ENCODE measurements at places on chromosomes 2 and 18.
A peak's percentile ranks its signal among the peaks of the same experiment; 100 is the strongest.

DNA sequence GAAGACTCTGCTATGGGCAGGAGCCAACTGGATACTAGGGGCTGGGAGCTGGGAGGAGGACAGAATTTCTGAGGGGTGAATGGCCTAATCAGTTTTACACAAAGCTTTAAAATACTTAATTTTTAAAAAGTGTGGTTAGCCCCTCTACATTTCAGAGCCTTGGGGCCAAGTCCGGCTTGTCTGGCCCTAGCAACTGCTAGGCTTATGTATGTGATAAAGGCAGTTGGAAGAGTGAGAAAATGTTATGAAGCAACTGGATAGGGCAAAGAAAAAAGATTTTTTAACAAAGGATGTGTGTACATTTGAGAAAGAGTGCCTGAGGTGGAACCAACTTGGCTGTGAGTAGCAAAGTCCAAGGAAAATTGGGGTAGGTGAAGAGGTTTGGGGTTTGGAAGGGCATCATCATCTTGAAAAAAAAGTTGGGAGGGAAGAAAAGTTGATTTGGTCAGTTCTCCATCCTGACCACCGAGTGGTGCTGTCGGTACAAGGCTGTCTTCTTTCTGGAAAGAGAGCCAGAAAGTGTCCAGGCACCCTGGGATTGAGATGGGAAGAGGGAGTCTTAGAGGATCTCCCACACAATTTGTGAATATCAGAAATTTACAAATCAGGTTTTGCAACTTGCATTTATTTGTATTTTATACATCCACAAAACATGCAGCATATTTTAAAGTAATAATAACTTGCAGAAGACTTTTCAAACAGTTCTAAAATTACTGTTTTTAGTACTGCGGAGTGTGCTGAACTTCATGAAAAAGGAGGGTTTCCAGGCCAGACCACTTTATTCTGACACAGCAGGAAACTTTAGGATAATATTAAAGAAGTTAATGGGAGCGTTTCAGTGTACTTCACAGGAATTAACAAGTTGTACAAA lies 10.5 kb upstream of the CDK15 start:
- DNase-seq, result no peak

DNA sequence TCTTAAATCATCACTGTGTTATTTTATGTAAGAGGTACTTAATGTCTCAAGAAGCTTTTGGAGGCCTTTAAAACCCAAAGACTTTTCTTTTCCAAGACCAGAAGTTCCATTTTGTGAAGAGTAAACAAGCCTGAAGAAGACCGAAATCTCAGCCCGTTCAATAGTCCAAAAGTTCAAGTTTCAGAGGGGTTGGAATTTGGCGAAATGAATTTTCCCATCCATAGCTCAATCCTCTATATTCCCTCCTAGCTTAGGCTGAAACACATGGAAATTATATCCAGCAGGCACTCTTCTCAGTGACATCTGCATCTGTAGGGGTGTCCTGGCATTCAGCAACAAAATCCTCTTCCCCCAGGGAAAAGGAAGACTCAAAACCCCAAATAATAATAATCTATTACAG lies 344.6 kb downstream of the ARHGAP15 start:
- DNase-seq, result no peak

DNA sequence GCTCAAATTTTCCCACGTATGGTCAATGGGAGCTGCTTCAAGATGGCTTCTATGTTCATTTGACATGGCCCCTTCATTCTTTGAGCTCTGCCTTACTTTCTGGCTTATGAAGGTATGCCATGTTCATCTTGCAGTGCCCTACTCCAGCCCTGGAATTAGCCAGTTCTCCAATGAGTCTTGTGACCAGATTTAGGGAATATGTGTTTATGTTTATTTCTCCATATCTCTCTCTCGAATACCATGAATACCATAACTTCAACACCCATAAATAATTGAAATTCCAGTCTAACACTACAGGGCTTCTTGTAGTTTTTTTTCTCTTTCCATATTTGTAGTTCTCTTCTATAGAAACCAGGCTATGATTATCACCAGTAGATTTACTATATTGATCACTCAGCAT lies 39.7 kb downstream of the EPB41L5 start:
- no peak for DNase-seq

DNA sequence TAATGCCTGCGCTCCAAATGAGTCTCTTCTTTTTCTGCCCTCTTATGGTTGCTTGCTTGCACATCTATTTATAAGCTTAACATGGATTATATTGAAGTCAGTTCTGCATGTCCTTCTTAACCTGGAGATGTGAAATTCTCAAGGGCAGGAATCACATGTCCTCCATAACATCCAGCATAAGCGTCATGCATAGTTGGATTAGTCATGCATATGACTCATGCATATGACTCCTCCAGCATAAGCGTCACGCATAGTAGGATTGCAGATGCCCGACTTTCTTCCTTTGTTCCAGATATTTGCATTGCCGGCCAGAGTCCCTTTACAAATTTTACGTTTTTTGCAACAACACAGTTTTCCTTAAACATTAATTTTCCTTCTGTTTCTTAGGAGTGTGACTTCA lies 308.6 kb downstream of the TGIF1 start:
- DNase-seq, result no peak

- no peak for DNase-seq
Observed at GRCh38 chr2:101356521-101356920, 30.8 kb downstream of the CREG2 start.

GRCh38 chr2:38905251-38905650 lies 15.6 kb downstream of the ARHGEF33 start:
- DNase-seq, result no peak

DNA sequence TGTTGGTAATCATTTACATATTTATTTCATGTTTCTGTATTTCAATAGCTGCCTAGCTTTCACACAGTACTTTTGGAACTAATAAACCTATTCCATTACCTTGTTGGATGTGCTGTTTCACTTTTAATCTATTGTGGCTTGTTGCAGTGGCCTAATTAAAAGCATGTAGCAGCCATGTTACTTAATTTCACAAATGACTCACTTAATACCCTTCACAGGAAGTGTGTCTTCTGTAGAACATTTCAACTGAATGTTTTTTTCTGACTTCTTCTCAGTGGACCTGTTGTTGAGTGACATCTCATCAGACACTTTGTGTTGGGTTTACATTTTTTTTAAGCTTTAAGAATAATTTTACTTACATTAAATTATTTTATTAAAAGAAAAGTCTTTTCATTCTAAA lies 260.5 kb upstream of the THUMPD2 start:
- no peak for DNase-seq

GRCh38 chr18:79578396-79579260 lies 101.0 kb upstream of the CTDP1 start:
- no peak for DNase-seq

DNA sequence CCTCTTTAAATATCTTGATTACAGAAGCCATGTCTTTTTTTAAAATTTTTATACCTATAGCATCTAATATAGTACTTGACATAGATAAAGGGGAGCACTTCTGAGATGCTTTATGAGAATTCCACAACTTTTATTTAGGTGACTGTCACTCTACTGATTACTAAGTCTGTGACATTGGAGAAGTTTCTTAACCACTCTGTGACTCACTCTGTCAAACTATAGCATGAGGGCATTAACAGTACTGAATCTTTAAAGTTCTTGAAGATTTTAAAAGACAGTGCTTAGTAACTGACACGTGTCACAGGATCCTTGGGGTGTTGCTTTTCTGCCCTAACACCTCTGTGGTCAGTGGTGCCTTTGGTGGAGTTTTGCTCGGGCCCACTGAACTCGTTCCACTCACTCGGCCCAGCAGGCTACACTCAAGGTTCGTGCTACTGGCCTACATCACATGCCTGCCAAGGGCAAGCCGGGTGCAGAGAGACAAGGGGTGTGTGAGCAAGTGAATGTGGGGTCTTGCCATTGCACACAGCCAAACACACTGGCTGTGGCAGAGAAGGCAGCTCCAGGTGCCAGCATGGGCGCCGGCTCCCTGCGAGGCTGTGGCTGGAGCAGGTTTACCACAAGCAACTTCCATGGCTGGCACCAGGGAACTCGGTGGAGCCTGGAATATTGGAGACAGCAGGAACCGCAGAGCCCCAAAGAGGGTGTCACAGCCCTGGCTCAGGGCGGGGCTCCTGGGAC lies 734.0 kb upstream of the CDH7 start:
- no peak for DNase-seq

GRCh38 chr18:26215247-26215970 lies 10.8 kb upstream of the TAF4B start:
- DNase-seq, result peak; percentile 1

DNA sequence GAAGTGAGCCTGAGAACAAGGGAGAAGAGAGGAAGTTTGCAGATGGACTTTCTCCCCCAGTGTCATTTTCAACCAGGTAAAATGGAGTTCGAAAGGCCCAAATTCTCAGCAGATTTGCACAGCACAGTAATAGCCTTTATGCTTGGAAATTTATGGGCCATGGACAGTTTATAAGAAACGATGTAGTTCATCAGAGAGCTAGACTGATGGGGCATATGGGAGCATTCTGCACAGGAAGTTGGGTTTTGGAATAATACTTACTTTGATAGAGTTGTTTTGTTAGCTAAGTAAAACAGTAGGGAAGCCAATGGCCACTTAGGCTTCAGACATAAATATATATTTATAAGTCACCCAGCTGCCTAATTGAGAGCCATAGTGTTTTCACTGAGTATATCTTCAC lies 169.4 kb downstream of the MEIS1 start:
- no peak for DNase-seq

GRCh38 chr2:18406219-18406618 lies 154.2 kb downstream of the RDH14 start:
- DNase-seq, result no peak

DNA sequence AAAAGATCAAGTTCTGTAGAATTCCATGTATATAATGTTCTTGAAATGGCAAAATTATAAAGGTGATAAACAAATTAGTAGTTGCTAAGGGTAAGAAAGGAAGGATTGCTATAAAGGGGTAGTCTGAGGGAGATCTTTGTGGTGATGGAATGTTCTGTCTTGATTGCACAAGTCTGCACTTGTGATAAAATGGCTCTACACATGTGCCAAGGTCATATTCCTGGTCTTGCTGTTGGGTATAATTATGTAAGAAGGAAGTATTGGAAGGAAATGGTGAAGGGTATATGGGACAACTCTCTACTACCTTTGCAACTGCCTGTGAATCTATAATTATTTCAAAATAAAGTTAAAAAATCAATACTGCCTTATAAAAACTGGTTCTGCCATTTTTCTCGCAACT lies 15.3 kb downstream of the SGPP2 start:
- no peak for DNase-seq

DNA sequence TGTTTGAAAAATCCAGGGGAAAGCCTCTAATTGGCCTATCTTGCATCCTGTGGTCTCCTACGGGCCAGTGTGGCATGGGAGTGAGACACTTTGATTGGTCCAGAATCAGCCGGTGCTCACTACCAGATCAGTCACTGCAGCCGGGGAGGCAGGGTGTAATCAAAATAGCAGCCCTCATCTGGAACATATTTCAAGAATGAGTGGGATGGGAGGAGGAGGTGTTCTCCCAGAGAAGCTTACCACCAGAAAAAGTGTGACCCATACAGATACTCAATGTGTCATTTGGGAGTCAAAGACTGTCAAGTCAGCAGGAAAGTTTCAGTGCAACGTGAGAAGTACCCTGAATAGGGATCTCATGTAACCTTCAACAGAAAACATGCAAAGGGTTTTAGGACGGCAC lies 393.9 kb upstream of the SLC14A2 start:
- no peak for DNase-seq

DNA sequence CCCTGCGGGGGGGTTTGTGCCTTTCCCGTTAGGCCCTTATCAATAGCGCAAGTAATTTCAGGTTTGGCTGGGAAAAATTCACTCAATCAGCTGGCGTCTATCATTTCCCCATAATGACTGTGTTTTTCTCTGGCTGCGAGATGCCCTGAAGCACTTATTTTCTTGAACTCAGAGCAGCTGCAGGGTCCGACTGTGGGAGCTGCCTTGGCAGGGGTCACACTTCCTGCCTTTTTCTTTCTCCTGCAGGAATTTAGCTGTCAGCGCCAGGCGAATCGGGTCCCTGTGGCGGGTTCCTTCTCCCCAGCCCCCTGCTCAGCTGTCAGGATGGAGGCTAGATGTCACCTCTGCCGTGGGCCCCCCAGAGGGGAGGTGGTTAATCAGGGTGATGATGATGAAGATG lies 81.3 kb upstream of the HPCAL1 start:
- DNase-seq, result no peak

- DNase-seq, result no peak
Observed at GRCh38 chr2:58107803-58108710, 61.5 kb downstream of the VRK2 start.

- no peak for DNase-seq
Observed at GRCh38 chr2:117087535-117088291, 726.8 kb upstream of the DDX18 start.

DNA sequence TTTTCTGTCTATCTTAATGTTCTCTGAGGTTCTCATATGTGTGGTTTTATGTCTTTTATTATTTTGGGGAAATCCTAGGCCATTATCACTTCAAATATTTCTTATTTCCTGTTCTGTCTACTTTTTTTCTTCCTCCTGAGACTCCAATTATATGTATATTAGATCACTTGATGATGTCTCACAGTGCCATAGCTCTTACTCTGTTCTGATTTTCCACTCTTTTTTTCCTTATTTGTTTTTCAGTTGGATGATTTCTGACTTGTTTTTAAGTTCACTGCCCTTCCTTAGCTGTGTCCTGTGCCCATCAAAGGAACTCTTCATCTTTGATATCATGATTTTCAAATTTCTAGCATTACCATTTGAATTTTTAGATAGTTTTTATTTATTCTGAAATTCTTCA lies 24.1 kb downstream of the FAM228B start:
- no peak for DNase-seq

GRCh38 chr2:98805412-98806171 lies 74.7 kb upstream of the MGAT4A start:
- DNase-seq, result no peak

DNA sequence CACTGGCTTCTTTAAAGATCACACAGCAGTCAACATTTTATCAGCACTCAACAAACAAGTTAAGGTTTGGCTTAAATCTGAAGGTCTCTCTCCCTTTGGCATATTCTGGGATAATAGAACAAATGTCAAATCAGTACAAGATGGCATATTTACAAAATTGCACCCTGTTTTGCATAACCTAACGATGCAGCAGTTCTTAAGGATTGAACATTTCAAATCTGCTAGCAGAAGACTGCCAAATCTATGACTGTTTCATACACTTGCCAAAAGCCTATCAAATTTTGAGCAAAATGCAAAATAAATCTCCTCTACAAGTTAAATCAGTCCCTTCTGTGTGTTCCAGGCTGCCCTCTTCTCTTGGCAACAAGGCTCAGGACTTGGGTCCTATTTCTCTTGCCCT lies 73.6 kb downstream of the DPP4 start:
- no peak for DNase-seq

GRCh38 chr2:135863233-135863632 lies 13.0 kb downstream of the MCM6 start:
- DNase-seq, result no peak

- no peak for DNase-seq
Observed at GRCh38 chr2:26255759-26256384, 11.1 kb downstream of the HADHB start.

GRCh38 chr2:53407363-53408080 lies 360.1 kb upstream of the CHAC2 start:
- DNase-seq, result no peak

DNA sequence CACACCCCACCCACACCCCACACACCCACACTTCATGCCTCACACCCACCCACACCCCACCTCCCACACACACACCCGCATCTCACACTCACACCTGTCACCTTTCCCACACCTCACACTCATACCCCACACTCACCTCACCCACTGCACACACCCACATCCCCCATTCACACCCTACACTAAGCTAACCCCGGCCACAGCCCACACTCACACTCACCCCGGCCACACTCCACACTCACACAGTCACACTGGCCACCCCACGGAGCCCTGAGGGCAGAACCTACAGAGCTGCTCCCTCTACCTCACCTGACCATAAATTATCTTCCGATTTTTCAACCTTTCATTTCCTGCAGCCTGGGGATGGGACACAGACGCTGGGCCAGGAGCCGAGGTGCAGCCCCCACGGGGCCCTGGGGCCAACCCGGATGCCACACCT lies 241.3 kb downstream of the HDAC4 start:
- DNase-seq, result no peak
